Spinal cord (tissue), 10 donors: ENCODE measurements at places on chromosomes 5 and 9.

DNA sequence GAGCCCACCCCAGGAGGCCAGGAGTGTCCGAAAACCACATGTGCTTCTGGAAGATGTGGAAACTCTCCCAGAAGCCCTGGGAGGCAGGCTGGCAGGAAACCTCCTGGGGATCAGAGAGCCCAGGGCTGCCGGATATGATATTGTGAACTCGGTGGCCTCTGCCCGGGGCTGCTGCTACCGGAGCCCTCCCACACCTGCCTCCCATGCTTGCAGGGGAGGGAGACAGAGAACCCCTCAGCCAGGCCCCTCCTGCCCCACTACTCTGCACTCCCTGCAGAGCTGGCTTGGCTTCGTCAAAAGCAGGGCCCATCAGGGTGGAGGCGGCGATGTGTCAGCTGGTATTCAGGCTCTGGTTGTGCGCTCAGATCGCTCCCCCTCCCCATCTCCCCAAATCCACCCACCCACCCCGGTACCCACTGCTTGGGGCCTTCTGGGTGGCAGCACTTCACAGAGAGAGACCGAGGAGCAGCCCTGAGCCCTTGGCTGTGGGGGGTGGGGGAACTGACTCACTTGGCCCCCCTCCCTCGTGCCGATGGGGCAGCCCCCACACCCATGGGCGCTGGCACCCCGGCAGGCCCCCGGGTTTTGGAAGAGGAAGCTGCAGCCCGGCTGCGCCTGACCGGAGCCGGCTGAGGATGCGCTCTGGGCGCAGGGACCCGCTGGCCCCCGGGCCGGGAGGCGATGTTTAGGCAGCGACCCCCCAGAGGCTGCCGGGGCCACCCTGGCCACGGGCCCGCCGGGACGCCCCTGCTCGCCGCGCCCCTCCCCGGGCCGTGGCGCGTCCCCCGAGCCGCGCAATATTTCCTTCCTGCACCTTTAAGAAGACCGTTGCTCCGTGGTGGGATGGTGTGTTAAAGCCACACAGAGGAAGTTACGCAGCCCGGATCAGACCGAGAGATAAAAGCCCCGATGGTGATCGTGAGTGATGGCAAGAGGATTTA lies 786 bp upstream of the NTNG2 start:
- H3K27ac ChIP-seq = no peak overlapping the region
- H3K4me3 ChIP-seq = peak overlapping the region; percentile 34
- H3K4me1 ChIP-seq = peaks cover 40% of the 10 kb centered on the region
- H3K27me3 ChIP-seq = peaks cover 36% of the 10 kb centered on the region

GRCh38 chr5:59282726-59283125 lies 610.8 kb downstream of the PDE4D start:
- no peak overlapping the region for H3K4me3 ChIP-seq
- no peak overlapping the region for H3K27ac ChIP-seq
- no peaks in the 10 kb centered on the region for H3K27me3 ChIP-seq
- DNase-seq = no peak
- H3K4me1 ChIP-seq = no peaks in the 10 kb centered on the region

- DNase-seq = no peak
- H3K27me3 ChIP-seq = no peaks in the 10 kb centered on the region
- peak overlapping the region; percentile 95 for H3K27ac ChIP-seq
- H3K36me3 ChIP-seq = peaks cover 2% of the 10 kb centered on the region
These were observed 2.5 kb upstream of the RGMB start for GRCh38 chr5:98770911-98771322.

GRCh38 chr5:41143131-41143901 lies 70.0 kb downstream of the C6 start:
- H3K27ac ChIP-seq = no peak overlapping the region
- no peaks in the 10 kb centered on the region for H3K4me1 ChIP-seq
- no peaks in the 10 kb centered on the region for H3K27me3 ChIP-seq
- no peaks in the 10 kb centered on the region for H3K36me3 ChIP-seq
- DNase-seq = no peak

DNA sequence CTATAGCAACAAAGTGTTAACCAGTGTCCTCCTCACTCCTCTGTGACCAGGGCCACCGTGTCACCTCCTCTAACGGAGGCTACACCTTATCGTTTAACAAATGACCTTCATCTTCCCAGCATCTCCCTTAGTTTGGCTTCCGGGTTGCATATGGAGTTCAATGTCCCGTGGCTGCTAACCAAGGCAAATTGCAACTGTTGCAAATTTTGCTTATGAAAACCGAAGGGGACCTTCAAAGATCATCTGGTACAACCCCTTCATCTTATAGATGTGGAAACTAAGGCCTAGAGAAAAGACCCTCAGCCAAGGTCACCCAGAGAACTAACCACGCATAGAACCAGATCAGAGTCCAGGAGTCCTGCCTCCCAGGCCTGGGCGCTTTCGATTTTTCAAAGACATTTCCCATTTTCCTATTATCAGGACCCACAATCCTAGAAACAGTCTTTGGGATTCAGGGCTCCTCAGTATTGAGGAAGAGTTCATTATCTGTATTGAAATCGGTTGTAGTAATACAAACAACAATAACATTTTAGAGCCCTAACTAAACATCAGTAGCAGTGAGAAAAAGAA lies 1.4 kb downstream of the PRELID2 start:
- H3K27me3 ChIP-seq = no peaks in the 10 kb centered on the region
- peaks cover 13% of the 10 kb centered on the region for H3K4me1 ChIP-seq
- no peaks in the 10 kb centered on the region for H3K36me3 ChIP-seq
- no peak overlapping the region for H3K4me3 ChIP-seq
- no peak for DNase-seq
